ENCODE measurements at places on chromosomes 6 and 20. TPM values are rescaled to one million over a fixed set of nuclear protein-coding genes. Genes with fewer than 3 reads are reported as not detected.

ZSWIM1 gene
- total RNA-seq = 11.1 TPM

SLCO4A1 gene
- total RNA-seq = 0.24 TPM

PNLDC1 gene
- total RNA-seq = 0.81 TPM

PLCB4 gene
- 0.29 TPM for total RNA-seq

CTCFL gene
- not detected for total RNA-seq

SRSF12 gene
- 0.62 TPM for total RNA-seq

OR2J1 gene
- total RNA-seq = not detected

WFDC12 gene
- total RNA-seq = not detected

TPX2 gene
- total RNA-seq = 6.8 TPM

AIG1 gene
- 13.0 TPM for total RNA-seq

LEMD2 gene
- total RNA-seq = 25.6 TPM

GATA5 gene
- total RNA-seq = not detected

SMOC2 gene
- total RNA-seq = 1.5 TPM

NR2E1 gene
- total RNA-seq = not detected

MCHR2 gene
- total RNA-seq = not detected

SMIM8 gene
- total RNA-seq = 7.3 TPM

ATP6V1G2 gene
- 2.1 TPM for total RNA-seq

GUCA1A gene
- not detected for total RNA-seq

LGSN gene
- not detected for total RNA-seq

PPP1R3G gene
- total RNA-seq = 2.6 TPM
